Muscle of arm (tissue), 14 donors: ENCODE measurements at places on chromosomes 3 and 15. TPM values are rescaled to one million over a fixed set of nuclear protein-coding genes. Genes with fewer than 3 reads are reported as not detected.
A peak's percentile ranks its signal among the peaks of the same experiment; 100 is the strongest.

P2RY14 gene
- polyA plus RNA-seq: 1.9 TPM

MYO5C gene
- 10.4 TPM for polyA plus RNA-seq

CYP1A2 gene
- 0.07 TPM for polyA plus RNA-seq

DUOXA2 gene
- polyA plus RNA-seq: not detected

NR2E3 gene
- 7.0 TPM for polyA plus RNA-seq

STRIT1 gene
- 66.9 TPM for polyA plus RNA-seq

C3orf22 gene
- not detected for polyA plus RNA-seq

EPM2AIP1 gene
- 38.5 TPM for polyA plus RNA-seq

CPA3 gene
- polyA plus RNA-seq: 4.2 TPM

GRCh38 chr3:69020424-69020823, 6.9 kb upstream of the EOGT start:
- DNase-seq: no peak

DNA sequence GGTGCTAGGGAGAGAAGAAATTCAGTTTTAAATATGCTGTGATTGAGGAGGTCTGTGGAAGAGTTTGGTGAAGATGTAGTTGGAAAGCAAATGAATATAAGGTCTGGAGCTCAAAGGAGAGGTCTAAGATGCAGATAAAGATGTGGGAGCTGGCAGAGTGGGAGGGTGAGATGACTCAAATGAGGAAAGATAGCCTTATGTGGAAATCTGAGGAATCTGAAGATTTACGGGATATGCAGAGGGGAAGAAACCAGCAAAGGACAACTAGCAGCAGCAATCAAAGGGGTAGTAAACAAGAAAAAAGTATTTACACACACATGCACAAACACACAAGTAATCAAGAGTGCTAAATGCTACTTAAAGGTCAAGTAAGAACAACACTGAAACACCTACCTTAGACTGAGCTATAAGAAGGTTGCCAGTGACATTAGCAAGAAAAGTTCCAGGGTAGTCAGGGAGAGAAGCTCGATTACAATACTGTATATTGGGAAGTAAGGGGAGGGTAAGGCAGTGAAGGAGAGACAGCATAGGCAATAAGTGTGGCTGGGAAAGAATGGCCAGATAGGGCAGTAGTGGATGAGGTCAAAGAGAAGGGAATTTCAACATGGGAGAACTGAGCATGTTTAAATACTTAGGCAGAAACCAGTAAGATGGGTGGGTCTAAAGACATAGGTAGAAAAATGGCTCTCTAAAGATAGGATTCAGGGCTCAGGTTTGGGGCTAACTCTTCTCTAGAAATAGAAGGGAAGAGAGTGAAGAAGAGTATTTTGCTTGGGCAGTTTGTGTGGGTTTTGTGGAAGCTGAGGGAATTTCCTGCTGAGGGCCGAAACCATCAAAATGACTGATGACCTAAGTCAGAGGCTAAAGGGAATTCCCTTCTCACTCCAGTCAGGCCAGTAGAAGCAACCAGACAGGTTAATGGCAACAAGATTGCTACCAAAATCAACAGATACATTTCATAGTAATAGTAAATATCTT, 8.9 kb downstream of the CMTM6 start:
- DNase-seq: no peak

DNA sequence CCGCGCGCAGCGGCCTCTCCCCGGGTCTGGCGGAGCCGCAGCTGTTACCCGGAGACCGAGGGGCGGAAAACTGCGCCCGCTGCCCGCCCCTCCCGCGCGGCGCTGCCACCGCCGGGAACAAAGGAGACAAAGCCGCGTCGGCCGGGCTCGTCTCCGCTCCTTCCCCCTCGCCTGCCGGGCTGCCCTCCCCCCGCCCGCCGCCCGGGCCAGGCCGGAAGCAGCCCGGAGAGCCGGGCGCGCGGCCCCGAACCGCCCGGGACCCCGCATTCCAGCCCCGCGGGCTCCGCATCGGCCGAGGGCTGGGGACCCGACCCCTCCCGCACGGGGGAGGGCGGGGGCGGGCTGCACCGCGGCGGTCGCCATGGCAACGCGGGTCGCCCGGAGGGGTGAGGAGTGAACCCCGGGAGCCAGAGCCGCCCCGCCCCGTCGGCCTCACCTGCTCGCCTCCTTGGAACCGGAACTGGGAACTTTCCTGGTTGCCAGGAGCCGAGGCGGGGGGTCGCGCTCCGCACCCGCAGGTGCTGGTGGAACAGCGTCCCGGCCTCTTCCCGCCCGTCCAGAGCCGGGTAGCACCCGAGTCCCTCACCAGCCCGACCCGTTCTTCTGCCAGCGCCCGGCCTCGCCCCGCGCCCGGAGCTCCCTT, 448 bp downstream of the PLXNB1 start:
- DNase-seq: no peak

DNA sequence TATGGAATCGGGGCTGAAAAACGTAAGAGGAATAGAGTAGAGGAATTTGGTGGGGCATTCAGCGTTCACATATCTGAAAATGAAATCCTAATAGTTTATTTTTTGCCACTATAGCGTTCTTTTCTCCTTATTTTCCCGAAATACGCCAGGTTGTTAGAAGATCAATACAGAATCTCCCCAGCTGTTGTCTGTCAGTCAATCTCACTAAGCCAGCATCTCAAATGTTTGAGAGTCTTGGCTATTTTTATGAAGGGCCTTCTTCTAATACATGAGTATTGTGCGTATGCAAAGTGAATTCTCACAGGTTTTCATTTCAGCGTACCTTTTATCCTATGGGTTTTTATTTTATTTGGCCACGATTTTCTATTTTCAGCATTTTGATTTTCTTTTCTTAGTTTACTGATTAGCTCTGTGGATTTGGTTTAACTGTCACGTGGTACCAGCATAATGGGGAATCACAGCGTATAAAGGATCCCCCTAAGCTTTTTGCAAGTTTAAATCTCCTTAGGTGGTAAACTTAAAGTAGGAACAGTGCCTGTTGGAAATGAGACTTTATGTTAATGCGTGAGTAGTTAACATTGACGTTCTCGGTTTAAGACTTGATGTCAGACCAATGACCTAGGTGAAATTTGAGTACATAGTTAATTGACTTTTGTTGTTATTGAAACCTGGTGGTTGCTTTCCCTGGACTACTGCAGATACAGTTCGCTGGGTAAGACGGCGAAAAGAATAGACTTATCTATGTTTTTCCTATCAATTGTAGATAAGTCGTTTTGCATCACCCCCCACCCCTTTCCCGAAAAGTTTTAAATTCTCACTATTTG, 1.3 kb downstream of the FXR1 start:
- DNase-seq: peak; percentile 12

- no peak for DNase-seq
These were observed 62.9 kb upstream of the VGLL4 start for GRCh38 chr3:11706604-11707003.

DNA sequence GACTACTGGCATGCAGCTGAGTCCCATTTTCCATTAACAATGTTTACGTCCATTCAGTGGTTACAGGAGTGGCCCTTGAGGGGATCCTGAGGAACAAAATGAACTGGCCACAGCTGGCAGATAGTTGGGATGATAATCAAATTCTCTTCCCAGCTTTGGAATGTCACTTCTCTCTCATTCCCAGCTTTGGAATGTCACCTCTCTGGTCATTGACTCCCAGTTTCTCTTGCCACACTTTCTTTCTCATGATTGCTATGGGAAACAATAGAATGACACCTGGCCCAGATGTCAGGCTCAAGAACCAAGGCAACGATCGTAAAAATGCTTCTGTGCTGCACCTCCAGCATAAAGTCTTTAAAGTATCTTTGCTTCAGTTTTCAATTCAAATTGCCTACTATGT, 34.0 kb downstream of the ATP13A4 start:
- DNase-seq: no peak

DNA sequence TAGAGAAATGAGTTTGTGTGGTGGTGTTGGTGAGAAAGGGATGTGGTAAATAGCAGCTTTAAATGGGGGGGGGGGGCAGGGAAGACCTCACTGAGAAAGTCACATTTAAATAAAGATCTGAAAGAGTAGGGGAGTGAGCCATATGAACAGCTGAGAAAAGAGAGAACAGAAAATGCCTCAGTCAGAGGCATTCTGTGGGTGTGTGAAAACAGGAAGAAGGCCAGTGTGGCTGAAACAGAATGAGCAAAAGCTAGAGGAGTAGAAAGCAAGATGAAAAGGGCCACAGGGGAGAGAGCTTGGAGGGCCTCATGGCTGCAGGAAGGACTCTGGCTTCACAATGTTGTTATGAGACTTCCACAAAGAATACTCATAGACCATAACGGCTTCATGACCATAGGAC, 783.3 kb downstream of the ZPLD1 start:
- no peak for DNase-seq

DNA sequence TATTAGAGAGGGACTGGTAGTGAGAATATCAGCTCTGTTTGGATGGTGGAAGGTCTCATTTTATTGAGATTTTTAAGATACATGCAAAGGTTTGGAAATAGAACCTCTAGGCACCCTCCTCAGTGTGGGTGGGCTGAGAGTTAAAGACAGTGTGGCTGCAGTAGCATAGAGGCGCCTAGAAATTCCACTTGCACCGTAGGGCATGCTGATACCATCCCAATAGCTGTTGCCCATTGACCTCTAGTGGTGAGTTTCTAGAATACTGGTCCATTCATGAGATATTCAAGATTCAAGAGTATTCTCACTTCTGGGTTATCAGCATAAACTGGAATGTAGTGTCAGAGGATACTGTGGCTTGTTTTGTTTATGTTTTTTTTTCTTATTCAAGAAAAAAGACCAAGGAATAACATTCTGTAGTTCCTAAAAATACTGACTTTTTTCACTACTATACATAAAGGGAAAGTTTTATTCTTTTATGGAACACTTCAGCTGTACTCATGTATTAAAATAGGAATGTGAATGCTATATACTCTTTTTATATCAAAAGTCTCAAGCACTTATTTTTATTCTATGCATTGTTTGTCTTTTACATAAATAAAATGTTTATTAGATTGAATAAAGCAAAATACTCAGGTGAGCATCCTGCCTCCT, 87.2 kb downstream of the TGFBR2 start:
- DNase-seq: peak; percentile 66

DNA sequence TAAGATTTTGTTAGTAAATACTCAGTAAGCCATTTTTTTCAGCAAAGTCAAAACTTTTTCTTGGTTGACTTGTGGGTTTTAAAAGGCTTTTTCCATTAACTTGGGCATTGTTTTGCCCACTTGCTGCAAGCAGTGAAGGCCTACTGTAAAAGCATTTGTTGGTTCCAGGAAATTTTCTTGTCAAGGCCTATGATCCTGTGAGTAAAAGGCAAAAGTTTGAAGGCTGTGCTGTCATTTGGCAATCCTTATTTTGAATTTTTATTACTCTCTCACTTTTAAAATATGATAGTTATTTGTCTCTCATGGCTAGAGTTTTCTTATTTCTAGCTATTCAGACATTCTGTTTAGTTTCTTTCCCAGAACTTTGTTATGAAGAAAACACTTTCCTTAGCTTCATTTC, 13.0 kb downstream of the P2RY12 start:
- DNase-seq: no peak

GRCh38 chr15:36599620-36600433, 20.4 kb downstream of the CDIN1 start:
- DNase-seq: no peak

- peak; percentile 88 for DNase-seq
These were observed 35.8 kb upstream of the SLC24A5 start for GRCh38 chr15:48084759-48085590.

DNA sequence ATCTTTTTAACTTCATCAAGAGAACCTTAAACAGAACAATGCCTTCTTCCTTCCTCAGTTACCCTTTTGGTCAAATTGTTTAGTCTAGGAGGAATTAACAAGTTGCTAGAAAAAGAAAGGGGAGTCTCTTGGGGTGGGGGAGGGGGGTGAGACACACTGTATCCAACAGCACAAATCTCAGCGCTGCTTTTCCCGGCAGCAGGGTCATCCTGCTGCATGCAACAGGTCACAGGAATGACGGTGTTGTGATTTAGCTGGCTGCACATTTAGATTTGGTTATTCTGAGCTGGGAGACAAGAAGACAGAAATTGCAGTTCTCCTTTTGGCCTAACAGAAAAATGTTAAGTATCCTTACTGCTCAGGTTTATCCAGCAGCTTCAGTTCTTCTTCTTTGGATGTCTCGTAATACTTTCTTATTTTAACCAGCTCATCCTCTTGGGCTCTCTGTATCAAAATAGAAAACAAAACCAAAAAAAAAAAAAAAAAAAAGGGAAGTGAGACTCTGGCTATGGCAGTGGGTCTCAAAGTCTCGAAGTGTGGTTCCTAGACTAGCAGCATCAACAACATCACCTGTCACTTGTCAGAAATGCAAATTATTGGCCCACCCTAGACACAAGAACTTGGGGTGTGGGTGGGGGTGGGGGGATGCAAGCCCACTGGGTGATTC, 190.5 kb downstream of the GREM1 start:
- DNase-seq: no peak

DNA sequence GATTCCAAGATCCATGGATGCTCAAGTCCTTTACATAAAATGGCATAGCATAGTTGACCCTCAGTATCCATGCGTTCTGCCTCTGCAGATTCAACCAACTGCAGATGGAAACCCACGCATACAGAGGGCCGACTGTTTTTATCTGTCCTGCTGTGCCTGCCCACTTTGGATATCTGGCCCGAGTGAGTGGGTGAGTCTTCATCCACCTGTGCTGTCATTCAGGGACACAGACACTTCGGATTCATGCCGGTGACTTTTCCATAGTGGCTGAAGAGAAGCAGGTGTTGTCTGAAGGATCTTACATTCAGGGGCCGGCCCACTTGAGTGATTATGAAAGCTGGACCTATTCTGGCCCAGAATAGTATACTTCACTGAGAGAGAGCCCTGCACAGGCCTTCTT, 85.1 kb downstream of the RYR3 start:
- DNase-seq: no peak

GRCh38 chr3:189334064-189334920, 162.5 kb downstream of the TPRG1 start:
- DNase-seq: no peak

DNA sequence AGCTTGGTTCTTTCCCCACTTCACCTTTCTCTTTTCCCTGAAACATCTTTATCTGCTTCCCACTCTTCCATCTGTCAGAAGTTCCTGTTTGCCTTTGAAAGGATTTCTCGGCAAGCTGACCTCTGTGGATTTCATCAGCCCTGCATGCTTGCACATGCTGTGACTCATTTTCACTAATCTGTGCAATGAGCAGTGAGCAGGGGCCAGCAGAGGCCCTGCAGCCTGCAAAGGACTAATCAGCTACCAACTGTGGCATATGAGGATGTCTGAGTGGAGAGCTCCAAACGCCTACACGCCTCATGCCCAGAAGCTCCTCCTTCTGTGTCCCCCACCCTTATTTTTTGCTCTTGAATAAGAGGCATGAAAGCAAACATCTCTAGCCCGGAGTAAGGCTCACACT, 333.0 kb upstream of the SEMA6D start:
- no peak for DNase-seq

GRCh38 chr15:41333026-41333562, 413 bp downstream of the NUSAP1 start:
- DNase-seq: no peak
